ENCODE measurements at places on chromosomes 5 and 9.

- no peak for DNase-seq
Measured at GRCh38 chr9:88773627-88774244, 217.5 kb upstream of the S1PR3 start.

DNA sequence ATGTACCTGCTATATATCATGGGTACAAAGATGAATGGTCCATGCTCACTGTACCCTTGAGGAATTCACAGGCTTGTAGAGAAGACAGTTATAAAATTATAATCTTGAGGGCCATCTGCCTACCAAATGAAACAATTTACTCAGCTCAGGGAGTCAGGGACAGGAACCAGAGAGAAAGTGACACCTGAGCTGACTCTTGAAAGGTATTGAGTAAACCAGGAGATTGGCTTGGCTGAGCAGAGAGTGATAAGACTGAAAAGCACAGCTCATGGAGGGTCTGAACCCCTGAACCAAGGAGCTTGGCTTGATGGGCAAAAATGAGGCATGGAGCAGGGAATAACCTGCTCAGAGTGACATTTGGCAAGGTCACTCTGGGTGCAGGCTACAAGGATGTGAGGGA, 147.3 kb downstream of the FAM114A2 start:
- no peak for DNase-seq

- DNase-seq = peak; percentile 86
Measured at GRCh38 chr9:134356496-134357470, 30.5 kb downstream of the RXRA start.

DNA sequence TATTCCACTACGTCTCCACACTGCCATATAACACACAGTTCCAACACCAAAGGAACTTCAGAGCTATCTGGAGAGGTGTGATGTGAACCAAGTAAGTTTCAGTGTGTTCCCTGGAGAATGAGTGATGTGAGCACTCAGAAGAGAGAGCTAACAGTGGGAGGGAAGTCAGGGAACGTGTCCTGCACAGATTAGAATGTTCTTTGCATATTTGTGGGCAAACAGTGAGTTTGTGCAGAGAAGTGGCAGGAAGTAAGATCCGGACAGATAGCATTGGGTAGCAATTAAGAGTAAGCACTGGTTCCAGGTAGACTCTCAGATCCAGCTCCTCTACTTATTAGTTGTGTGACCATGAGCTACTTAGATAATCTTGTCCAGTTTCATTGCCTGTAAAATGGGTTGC, 206.4 kb downstream of the PDZD2 start:
- DNase-seq = peak; percentile 8

GRCh38 chr9:29068461-29068860, 1495.2 kb upstream of the C9orf72 start:
- no peak for DNase-seq

GRCh38 chr9:99300603-99301002, 78.5 kb downstream of the SEC61B start:
- no peak for DNase-seq

GRCh38 chr5:68046445-68046844, 169.1 kb upstream of the PIK3R1 start:
- DNase-seq = no peak

DNA sequence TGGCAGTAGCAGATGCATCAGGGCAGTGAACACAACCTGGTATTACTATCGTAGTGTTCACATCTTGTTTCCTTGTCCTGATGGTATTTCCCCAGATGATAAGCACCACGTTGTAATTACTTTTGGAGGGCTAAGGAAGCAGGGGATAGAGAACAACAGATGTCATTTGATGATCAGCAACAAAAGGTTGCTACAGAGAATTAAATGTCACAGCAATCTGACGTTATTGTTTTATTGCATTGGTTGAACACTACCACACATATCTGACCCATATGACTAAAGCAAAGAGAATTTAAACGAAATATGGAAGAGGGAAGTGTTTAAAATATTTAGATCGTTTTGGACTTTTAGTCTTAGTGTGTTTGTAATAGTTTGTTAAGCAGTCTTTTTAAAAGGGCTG, 408.3 kb downstream of the SH3GL2 start:
- no peak for DNase-seq

DNA sequence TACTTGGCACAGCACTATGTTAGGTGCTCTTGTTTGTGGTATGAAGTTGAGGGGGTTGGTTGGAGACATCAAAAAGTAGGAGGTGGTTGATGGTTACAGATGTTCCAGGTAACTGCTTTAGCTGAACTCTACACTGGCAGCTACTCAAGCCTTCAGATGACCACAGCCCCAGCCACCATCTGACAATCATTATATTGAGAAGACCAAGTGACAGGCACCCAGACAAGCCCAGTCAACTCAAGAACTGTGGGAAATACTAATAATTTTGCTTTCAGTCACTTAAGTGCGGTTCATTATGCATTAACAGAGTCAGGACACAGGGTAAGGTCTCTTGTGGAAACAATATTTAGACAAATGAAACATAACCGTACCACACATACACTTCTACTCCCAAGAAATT, 38.9 kb upstream of the SLIT3 start:
- DNase-seq = no peak

GRCh38 chr9:33291031-33291397, 698 bp downstream of the NFX1 start:
- no peak for DNase-seq
